ENCODE measurements at places on chromosomes 7 and 10.

GRCh38 chr7:116162254-116162653 is 48.1 kb upstream of the TES start:
- DNase-seq = no peak

DNA sequence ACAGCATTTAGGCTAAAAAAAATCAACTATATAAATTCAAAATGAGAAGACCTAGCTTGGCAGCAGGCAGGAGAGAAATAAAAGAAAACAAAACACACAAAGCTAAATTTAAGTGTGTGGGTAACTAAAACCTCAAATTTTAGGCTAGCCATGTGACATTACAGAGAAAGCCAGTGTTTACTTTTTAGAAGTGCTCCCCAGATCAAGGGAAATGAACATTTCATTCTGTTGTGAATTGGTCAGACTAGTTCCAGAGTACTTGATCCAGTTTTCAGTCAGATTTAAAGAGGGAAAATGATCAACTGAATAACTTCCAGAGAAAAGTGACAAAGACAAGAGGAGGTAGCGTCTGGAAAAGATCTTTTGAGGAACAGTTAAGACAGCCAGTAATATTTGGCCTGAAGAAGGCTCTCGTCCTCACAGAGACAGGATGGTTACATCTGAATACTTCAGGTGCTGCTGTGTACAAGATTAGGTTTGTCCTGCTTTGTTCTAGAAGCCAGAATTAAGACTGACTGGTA is 563.4 kb downstream of the KCNMA1 start:
- DNase-seq = no peak

DNA sequence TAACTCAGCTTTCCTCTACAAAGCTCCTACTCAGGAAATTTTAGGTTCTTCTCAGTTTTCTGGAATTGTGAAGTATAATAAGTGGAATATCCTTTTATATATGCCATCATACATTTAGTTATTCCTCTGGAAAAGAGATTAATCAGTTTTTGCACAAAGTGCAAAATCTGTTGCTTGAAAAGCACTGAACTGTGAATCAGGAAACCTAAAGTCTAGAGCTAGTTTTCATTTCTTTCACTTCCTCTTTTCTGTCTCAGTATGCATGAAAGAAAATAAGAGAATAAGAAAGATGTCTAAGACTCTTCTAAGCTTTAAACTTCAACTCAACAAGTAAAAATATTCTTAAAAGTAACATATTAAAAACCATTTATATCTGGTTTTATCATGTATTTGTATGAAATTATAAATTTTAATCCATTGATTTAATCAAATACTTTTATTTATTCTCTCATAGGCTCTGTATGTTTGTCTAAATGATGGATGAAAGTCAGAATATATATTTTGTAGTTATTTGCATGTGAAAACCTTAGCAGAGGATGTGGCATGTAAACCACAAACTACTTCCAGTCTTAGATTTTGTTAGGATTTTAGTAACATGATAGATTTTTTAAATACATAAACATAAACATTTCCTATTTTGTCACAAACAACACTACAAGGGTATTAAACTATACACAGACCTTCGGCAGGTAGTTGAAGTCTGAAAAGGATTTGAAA is 1073.0 kb downstream of the XPNPEP1 start:
- DNase-seq = no peak

DNA sequence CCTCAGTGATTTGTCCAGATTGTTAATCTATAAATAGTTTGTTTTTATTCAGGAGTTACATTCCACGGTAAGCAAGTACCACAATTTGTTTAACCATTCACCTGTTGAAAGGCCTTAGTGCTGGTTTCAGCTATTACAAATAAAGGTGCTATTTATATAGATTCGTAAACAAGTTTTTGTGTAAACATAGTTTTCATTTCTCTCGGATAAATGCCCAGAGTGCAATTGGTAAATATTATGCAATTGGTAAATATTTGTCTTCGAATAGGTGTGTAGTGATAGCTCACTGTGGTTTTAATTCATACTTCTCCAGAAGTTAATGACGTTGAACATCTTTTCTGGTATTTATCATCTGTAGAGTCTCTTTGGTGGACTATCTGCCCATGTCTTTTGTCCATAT is 76.4 kb upstream of the RSU1 start:
- DNase-seq = no peak

DNA sequence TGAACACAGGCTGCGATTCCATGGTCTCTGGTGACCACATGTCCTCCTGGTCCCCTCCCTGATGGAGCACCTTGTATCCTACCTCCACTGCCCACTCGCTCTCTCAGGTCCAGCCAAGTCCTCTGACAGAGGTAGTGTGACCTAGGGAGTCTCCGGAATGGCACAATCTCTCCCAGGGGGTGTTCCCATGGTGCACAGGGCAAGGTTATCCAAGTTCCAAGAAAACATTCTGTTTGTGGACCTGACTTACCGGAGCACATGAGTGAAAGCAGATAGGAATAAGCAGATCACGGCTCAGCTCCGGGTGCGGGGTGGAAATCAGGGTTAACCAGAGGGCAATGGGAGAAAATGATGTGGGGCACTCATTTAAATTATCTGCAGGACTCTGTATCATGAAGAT is 45.8 kb upstream of the INSIG1 start:
- no peak for DNase-seq

DNA sequence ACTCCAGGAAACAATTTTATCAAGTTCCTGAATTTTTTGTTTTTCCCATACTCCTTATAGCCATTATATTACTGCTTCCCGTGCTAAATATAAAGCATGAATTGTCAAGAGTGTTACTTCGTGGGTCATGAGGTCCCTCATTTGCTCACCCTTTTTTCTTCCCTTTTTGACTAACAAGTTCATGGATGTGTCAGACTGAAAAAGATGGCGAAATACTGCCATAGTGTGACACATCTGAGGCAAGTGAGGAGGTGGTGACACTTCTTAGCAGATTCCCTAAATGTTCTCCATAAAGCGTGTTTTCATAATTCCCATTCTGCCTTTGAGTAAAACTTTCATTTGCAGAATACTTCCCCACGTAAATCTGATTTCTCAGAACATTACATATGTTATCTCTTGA is 269.6 kb upstream of the FZD1 start:
- DNase-seq = no peak

DNA sequence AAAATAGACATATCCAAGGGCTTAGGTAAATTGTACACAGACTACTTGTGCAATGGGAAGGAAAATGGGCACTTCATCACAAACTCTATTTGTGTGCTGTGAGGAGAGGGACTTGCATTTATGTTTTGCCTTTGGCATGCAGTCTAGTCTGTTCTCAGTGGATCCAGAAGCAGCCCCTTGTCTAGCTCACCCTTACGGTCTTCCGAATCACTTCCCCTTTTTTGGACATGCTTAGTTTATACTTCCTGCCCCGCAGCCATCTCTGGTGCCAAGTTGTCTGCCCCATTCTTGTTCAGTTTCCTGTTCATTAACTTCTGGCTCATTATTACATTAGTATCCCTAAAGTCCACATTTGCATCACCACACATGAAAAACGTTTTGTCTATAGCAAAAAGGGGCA is 161.6 kb downstream of the NRCAM start:
- DNase-seq = peak; percentile 59

DNA sequence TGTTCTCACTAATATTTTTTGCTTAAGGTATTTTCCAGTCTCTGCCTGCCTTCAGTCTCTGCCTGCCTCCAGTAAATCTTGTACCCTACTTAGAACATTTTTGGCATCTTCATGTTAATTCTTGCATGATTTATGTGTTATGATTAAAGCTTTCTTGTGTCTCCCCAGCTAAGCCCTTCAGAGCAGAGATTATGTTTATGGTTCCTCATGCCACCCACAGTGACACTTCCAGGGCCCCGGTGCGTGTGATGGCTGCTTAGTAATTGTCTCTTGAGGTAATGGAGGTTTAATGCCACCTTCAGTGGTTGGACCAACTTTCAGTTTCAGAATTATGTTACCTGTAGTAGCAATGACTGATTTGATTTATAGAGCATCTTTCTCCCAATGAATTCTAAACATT is 70.6 kb upstream of the MET start:
- DNase-seq = no peak

DNA sequence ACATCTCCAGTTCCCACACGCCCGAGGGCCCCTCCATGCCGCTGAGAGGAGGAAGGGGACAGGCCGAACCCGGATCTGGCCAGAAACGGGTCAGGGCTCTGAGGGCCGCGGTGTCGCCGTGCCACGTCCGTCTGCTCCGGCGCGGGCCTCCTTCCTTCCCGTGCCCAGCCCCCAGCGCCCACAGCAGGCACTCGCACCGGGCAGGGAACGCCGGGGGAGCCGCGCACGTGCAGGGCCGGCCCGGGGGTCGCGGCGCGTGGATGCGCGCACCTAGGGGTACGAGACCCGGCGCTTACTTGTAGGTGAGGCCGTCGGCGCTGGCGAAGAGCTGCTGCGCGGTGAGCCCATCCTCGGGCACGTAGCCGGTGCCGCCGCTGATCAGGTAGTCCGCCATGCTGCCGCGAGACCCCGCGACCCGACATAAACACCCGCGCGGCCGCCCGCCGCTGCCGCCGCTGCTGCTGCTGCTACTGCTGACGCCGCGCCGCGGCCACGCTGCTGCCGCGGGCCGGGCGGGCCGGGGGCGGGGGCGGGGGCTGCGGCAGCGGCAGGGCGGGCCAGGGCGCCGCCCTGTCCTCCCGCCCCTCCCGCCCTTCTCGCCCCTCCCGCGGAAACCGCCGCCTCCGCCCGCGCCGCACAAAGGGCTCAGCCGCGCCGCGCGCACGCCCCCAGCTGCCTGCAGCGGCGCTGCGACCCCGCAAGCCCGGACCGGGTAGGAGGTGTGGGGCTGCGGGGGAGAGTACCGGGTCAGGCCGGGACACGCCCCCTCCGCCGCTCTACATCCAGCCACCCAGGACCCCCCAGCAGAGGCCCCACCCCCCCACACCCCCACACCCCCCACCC is 4.1 kb downstream of the IMPDH1 start:
- DNase-seq = peak; percentile 67

GRCh38 chr7:142380069-142380468 is 122.2 kb upstream of the PRSS58 start:
- no peak for DNase-seq

DNA sequence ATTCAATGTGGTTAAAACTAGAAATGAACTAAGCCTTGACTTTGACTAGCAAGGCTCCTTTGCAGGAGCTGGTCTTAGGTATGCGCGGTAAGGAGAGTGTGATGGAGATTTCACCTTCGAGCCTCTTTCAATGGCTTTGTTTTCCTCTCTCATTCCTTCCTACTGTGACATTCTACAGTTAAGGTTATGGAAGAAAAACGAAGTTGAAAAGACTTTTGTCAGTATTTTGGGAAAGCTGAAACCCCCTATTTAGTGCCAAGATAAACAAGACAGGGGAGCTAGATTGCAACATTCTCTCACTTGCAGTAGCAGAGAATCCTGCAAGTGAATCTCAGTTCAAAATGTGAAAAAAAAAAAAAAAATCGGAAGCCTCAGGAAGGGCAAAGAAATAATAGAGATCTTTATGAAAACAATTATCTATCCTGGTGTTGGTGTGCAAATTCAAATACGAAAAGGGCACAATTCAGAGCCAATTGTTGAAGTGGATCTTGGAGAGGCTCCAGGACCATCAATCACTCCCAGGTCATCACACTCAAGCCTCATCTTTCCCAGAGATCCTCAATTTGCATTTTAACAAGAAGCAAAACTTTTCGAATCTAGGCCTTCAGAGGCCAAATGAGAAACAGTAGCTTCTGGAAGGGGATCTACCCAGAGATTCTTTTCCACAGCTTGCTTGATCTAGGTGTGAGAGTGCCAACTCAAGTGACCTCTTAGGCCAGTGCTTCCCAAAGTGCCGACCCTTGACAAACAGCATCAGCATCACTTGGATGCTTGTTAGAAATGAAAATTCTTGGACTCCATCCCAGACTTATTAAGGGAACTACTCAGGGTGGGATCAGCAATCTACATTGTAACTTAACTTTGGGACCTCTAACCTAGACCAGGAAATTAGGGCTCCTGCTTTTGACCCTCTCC is 163.8 kb downstream of the INHBA start:
- DNase-seq = peak; percentile 32

GRCh38 chr7:11077816-11078215 is 104.1 kb downstream of the PHF14 start:
- DNase-seq = peak; percentile 12

DNA sequence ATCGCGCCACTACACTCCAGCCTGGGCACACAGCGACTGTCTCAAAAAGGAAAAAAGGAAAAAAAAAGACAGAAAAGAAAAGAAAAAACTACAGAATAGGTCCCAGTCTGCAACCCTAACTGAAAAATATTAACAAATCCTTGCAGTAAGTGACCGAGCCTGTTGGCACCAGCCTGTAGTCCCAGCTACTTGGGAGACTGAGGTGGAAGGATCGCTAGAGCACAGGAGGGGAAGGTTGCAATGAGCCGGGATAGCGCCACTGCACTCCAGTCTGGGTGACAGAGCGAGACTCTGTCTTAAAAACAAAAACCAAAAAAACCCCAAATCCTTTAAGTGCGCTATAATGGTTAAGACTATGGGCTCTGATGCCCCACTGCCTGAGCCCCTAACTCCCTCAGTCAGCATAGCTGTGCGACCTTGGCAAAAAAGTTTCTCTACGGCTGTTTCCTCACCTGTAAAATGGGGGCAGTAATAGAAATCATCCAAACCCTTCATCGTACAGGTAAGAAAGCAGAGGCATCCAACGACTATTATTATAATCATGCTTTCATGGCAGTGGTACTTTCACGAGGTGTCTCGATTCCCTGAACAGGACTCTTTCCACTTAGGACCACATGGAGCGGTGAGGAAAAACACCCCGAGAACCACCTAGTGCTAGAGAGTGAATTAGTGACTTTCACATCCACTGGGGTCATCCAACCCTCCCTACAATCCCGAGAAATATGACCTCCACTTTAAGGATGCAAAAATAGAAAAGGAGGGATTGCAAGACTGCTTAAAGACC is 755 bp downstream of the TOMM7 start:
- DNase-seq = peak; percentile 28

GRCh38 chr7:132964876-132965275 is 117.0 kb downstream of the CHCHD3 start:
- no peak for DNase-seq

- DNase-seq = no peak
These were observed 209.9 kb upstream of the FRMD4A start for GRCh38 chr10:14540611-14541010.

DNA sequence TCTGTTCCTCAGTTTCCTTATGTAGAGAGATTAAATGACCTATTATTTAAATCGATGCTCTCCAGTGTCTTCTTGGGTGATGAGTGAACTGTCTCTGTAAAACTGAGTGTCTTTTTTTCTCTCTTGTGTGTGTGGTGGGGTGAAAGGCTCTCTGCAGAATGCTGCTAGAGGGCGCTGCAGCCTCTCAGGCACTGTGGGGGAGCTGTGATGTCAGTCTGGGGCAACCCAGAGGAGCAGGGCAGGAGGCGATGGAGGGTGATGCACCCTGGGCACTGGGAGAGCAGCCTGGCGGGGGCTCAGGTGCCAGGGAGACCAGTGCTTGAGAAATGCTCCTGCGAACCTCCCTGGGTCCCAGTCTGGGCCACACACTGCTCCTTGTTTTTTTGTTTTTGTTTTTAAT is 110.1 kb upstream of the POM121L12 start:
- DNase-seq = no peak
